Glutamatergic neuron (in vitro differentiated cells): ENCODE measurements at places on chromosomes 1 and 21. TPM values are rescaled to one million over a fixed set of nuclear protein-coding genes. Genes with fewer than 3 reads are reported as not detected.

TIAM1 gene
- total RNA-seq: 23.3 TPM

SLAMF7 gene
- not detected for total RNA-seq

DNA sequence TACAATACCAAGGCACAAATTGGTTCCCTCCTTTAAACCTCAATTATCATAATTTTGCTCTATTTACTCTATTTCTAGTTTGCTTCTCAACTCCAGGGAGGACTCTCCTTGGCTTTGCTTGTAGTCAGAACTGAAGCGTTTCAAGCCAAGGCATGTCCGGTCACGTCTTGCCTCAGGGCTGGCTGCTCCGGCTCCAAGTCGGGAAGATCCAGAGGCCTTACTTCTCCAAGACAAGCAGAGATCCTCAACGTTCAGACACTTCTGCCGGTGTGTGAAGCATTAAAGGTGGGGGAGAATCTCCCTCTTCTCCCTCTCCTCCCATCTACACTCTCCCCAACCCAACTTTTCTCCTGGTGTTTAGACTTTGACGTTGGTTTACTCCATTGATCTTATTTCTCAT, 7.2 kb upstream of the HHAT start:
- no peak for DNase-seq
- H3K27me3 ChIP-seq: no peaks in the 10 kb centered on the region
- peaks cover 5% of the 10 kb centered on the region for H3K36me3 ChIP-seq
- no peaks in the 10 kb centered on the region for H3K4me1 ChIP-seq
- H3K4me3 ChIP-seq: no peak overlapping the region

BATF3 gene
- 0.56 TPM for total RNA-seq

DNA sequence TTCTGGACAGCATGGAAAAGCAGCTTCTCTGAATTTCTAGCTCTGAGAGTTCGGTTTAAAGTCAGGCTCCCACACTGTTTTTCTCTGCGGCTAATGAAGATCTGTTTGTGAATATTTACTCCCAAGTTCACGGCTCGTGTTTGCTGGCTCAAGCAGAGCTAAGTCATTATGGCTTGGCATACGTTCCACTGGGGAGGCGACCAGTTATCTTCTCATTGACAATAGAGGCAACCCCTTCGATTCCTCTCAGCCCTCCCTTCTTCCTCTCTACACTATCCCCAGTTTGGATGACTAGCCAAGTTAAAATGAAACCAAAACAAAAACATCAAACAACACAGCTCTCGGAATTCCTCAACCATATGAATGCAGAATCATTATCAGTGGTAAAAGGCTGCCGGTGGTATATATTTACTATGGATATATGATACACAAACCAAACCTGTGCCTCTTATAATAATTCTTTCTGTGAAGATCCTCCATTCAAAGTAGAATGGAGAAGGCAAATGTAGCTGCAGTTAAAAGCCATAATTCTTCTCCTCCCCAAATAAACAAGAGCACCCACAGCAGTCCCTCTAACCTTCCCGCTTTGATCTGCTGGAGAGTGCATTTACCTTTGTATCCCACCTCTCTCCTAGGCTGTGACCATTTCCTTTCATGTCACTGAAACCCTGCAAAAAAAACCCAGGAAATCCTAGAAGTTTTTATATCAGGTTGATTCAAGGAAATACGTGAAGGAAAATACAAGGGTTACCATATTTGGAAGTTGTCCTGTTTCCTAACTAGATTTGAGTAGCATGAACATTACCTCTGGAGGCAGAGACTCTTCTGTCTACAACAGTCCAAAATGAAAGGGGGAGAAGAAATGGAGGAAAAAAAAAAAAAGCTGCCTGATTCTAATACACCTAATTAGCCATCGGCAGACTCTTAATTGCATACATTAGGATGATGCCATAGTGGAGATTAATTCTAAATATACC, 108.3 kb upstream of the USH2A start:
- H3K27ac ChIP-seq: no peak overlapping the region
- DNase-seq: no peak
- H3K27me3 ChIP-seq: no peaks in the 10 kb centered on the region
- H3K36me3 ChIP-seq: no peaks in the 10 kb centered on the region

SIKE1 gene
- total RNA-seq: 60.7 TPM

GRCh38 chr1:3785045-3785444, 11.3 kb downstream of the LRRC47 start:
- no peak overlapping the region for H3K27ac ChIP-seq
- H3K27me3 ChIP-seq: peaks cover 10% of the 10 kb centered on the region
- DNase-seq: no peak
- H3K36me3 ChIP-seq: peaks cover 5% of the 10 kb centered on the region
- peaks cover 13% of the 10 kb centered on the region for H3K4me1 ChIP-seq
- H3K4me3 ChIP-seq: no peak overlapping the region

DNA sequence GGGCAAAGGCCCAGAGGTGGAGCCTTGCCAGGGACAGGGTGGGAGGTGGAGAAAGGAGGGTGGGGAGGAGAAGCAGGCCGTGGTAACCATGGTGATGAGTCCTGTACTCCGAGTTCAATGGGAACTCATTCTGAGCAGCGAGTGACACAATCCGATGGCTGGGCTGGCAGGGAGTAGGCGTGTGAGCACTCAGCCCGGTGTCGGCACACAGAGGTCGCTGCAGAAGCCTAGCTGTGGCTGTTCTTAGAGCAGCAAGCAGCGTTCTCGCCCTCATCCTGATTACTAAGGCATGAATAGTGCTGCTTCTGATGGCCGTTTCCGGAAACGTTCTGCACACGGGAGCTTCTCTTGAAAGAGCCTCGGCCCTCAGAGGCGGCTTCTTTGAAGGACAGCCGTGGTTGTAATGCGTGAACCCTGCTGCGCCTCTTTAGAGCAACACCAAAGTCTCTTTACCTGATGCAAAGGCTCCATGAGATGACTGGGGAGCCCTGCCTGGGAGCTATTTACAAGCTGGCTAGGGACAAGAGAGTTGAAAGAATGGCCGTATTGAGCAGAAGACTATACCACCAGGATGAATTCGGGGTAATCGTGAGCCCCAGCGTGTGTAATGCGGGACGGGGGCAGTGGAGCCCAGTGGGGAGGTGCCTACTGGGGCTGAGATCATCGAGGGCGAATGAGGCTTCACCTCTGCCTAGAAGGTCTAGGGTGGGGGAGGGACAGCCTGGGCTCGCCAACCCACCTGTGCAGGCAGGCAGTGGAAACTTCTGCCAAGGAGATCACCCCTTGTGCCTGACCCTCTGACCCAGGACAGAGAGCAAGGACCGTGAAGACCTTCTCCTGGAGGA, 72.8 kb upstream of the PAX7 start:
- peak overlapping the region; percentile 30 for H3K4me3 ChIP-seq
- H3K27ac ChIP-seq: no peak overlapping the region
- H3K4me1 ChIP-seq: peaks cover 13% of the 10 kb centered on the region
- peaks cover 15% of the 10 kb centered on the region for H3K27me3 ChIP-seq
- DNase-seq: peak; percentile 40

DNA sequence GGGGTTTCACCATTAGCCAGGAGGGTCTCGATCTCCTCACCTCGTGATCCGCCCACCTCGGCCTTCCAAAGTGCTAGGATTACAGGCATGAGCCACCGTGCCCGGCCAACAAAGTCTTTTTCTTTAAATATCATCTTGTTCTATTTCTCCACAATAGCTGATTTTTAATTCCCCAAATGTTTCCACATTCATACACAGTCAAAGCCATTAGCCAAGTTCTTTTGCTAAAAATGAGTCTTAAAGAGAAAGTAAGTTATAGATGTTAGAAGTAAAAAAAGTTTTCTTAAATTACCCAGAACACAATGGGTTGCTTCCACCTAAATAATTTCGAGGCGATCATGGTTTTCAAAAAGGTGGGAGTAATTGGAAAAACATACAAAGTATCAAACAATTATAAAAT, 30.6 kb downstream of the C2CD2 start:
- no peak overlapping the region for H3K4me3 ChIP-seq
- peaks cover 5% of the 10 kb centered on the region for H3K4me1 ChIP-seq
- no peaks in the 10 kb centered on the region for H3K36me3 ChIP-seq
- peaks cover 2% of the 10 kb centered on the region for H3K27me3 ChIP-seq

AP4B1 gene
- 31.1 TPM for total RNA-seq

DNA sequence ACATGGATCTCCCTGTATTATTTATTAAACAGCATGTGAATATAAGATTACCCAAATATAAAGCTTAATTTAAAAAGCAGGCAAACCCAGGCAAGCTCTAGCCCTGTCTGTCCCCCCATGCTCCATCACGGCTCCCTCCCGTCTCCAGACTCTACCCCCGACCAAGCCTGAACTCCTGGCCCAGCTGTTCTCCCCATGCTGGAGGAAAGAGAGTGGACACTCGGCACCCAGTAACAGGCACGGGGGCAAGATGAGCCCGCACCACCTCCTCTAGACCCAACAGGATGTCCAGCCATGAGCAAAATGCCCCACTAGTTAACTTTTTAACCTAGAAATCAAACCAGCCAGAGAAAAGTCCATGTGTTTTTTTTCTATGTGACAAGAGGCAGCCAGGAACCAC, 19.3 kb downstream of the SLC19A1 start:
- no peaks in the 10 kb centered on the region for H3K4me1 ChIP-seq
- H3K36me3 ChIP-seq: peaks cover 50% of the 10 kb centered on the region
- H3K27ac ChIP-seq: no peak overlapping the region
- no peak for DNase-seq
- peaks cover 4% of the 10 kb centered on the region for H3K27me3 ChIP-seq

- H3K27me3 ChIP-seq: peaks cover 9% of the 10 kb centered on the region
- peaks cover 11% of the 10 kb centered on the region for H3K4me1 ChIP-seq
- DNase-seq: no peak
- H3K36me3 ChIP-seq: peaks cover 15% of the 10 kb centered on the region
These were observed 5.3 kb downstream of the TIE1 start for GRCh38 chr1:43305926-43306687.

GRCh38 chr1:27912429-27912828, 22.4 kb upstream of the SMPDL3B start:
- no peak overlapping the region for H3K4me3 ChIP-seq
- no peaks in the 10 kb centered on the region for H3K36me3 ChIP-seq
- peaks cover 2% of the 10 kb centered on the region for H3K27me3 ChIP-seq
- H3K27ac ChIP-seq: no peak overlapping the region
- no peaks in the 10 kb centered on the region for H3K4me1 ChIP-seq
- no peak for DNase-seq

DNA sequence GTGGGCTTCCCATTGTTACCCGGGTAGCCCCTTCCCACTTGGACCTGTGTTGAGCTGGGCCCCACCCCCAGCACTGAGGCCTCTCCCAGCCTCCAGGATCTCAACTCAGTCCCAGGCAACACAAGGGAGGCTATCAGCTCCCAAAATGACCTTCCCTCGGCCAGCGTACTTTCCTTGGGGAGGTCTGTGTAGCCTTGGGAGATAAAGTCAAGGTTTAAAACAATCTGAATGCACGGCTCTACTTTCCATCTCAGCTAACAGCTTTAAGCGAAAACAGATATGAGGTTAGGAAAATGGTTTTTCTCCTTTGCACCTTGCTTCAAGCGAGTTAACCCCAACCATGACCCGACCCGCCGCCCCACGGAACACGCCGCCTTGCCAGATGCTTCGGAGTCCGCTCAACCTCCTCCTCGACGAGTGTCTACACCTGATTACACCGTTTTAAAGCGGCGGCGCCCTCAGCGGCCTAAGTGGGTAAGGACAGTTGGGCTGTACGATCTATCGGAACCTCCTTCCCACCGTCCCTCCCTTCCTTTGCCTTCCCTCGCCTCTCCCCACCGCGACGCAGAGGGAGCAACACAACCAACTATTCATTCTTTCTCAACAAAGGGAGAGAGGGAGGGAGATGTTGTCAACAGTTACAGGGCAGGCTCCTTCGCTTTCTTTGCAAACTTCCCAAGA, 1.1 kb downstream of the BCAR3 start:
- DNase-seq: peak; percentile 76
- H3K36me3 ChIP-seq: peaks cover 4% of the 10 kb centered on the region
- peak overlapping the region; percentile 92 for H3K4me3 ChIP-seq

DNA sequence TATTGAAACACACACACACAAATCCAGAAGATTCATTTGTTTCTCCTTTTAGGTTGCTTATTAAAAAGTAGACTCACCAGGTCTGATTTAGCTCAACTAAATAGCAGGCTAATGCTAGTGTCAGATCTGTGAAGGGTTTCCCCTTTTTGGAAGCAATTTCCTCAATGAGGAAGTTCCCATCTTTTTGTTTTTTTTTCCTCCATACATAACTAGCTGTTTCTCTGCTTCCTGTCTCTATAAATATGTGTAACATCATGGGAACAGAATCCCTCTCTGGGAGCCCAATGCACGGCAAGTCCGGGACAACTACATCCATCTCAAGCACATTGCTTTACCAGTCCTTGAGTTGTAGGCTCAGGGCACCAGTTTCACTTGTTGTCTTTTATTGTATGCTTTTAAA, 1421.1 kb downstream of the PLA2G4A start:
- DNase-seq: no peak
- no peaks in the 10 kb centered on the region for H3K27me3 ChIP-seq
- no peak overlapping the region for H3K4me3 ChIP-seq

GRCh38 chr1:187641015-187641414, 812.3 kb downstream of the PLA2G4A start:
- no peak overlapping the region for H3K27ac ChIP-seq
- peaks cover 7% of the 10 kb centered on the region for H3K27me3 ChIP-seq
- no peak for DNase-seq
- H3K36me3 ChIP-seq: peaks cover 11% of the 10 kb centered on the region
- H3K4me3 ChIP-seq: no peak overlapping the region
- peaks cover 10% of the 10 kb centered on the region for H3K4me1 ChIP-seq

PPIAL4G gene
- total RNA-seq: 0.61 TPM

DNA sequence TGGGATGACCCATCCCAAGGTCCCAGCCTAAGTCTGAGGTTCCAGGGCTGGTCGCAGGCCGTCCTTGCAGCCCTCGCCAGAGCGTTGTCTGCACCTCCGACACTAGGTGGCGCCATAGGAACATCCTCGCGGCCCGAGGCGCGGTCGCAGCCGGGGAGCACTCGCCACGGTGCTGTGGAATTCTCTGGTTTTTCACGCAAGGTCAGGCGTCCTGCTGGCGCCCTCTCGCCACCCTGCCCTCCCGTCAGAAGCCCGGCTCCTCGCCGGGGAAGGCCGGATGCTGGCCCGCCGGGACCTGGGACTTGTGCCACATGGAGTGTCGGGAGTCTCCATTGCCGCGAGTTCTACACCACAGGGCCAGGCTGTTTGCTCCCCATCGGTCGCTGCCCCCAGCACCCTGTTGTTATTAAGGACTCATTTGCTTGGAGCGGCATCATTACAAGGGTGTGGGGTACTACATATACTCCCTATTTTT, 196.8 kb upstream of the LMO4 start:
- peak overlapping the region; percentile 82 for H3K4me3 ChIP-seq
- no peak overlapping the region for H3K27ac ChIP-seq
- H3K4me1 ChIP-seq: no peaks in the 10 kb centered on the region
- H3K27me3 ChIP-seq: peaks cover 2% of the 10 kb centered on the region
- DNase-seq: peak; percentile 88

GRCh38 chr1:219179293-219179692, 5.6 kb downstream of the LYPLAL1 start:
- H3K4me1 ChIP-seq: peaks cover 5% of the 10 kb centered on the region
- H3K27ac ChIP-seq: no peak overlapping the region
- H3K36me3 ChIP-seq: no peaks in the 10 kb centered on the region
- DNase-seq: no peak
- no peak overlapping the region for H3K4me3 ChIP-seq
- H3K27me3 ChIP-seq: no peaks in the 10 kb centered on the region

- no peaks in the 10 kb centered on the region for H3K27me3 ChIP-seq
- H3K27ac ChIP-seq: no peak overlapping the region
- H3K4me1 ChIP-seq: no peaks in the 10 kb centered on the region
- no peak for DNase-seq
These were observed 348.8 kb downstream of the KIF26B start for GRCh38 chr1:245503548-245503947.
